ENCODE measurements at places on chromosomes 4 and X.

DNA sequence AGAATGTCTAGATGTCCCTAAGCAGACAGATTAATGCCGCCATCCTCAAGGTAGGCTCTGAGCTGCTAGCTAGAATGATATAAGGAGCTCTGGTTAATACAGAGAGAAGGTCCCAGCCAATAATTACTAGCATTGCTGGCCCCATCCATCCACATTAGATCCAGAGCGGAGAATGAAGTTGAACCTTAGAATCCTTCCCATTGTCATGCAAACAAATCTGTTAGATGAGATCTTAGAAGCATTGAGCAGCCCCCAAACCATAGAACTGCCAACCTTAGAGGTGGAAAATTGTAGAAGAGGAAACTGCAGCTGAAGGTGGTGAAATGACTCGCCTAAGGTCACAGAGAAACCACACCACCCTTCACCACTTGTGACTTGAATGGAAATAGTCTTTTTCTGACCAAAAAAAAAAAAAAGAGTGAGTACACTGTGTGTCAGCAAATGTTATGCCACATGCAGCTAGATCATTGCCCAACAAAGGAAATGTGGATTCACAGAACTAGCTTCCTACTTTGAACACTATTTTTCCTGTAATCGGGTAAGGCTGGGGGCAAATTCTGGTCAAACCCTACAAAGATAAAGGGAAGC lies 162.1 kb downstream of the SMIM20 start:
- DNase-seq = no peak

- DNase-seq = no peak
These were observed 68.5 kb upstream of the MAP9 start for GRCh38 chr4:155445306-155445705.

DNA sequence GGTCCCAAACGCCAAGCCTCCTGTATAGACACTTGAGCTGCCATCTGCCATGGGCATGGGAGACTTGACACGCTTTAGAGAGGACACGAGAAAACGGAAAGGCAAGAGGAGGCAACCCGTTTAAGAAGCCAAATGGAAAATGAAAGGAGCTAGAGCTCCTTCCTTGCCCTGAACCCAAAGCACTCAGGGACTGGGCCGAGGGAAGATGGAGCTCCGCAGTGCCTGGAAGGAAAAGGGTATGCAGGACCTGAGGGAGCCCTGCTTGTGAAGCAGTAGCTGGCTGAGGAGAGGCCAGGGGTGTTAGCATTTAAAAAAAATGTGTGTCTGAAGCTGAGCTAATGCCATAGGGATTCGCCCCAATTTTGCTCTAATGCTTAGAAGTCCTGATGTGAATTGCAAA lies 15.1 kb downstream of the MCF2 start:
- DNase-seq = no peak

GRCh38 chr4:25551605-25552004 lies 104.0 kb upstream of the SLC34A2 start:
- DNase-seq = no peak

- no peak for DNase-seq
These were observed 141.4 kb downstream of the EVC2 start for GRCh38 chr4:5566991-5567390.

DNA sequence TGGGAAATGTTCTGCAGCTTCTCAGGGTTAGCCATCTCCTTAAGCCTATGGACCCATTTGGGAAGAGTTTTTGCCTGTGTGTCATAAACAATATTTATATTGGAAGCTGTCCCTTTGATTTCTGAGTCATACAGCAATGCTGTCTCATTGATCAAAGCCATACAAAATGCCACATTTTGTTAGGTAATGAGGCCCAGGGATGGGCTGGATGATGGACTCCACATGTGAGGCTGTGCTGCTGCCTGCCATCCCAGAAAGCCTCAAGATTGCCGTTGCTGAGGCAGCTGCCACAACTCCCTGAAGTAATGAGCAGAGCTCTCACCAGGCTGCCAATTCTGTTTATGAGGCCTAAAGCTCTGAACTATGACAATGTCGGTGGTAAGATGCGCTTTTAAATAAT lies 12.2 kb upstream of the GJB1 start:
- no peak for DNase-seq

GRCh38 chr4:81951891-81952455 lies 421.8 kb downstream of the HNRNPD start:
- DNase-seq = no peak

DNA sequence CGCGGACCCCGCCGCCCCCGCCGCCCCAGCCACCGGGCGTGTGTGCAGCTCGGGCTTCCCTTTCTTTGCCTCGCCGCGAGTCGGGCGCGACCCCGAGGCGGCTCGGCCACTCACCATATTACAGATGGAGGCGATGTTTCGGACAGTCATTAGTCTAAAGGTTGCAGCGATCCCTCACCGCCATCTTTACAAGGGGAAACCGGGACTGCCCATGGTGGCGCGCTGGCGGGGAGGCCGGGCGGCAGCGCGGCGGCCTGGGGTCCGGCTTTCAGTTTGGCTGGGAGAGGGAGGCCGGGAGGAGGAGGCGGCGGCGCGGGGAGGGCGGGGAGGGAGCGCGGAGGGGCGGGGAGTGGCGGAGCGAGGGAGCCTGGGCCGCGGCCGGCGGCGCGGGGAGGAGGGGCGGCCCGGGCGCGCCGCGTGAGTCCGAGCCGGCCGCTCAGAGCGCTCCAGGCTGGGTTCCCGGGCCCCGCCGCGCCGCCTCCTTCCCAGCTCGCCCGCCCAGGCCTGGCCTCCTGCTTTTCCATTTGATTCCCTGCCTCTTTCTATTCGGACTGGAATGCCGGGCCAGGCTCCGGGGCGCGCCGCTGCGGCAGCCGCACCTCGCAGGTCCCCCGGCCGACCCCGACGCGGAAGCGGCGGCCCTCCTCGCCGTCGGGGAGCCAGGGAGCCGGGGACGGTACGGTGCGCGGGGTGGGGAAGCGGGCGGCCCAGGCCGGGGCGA lies at the start of gene USP46:
TSS of gene USP46 (minus strand) at position 301 of the 721 bp plus-strand sequence. CDS start at position 150, 151 bp downstream.
- DNase-seq = peak; percentile 26

- no peak for DNase-seq
These were observed 4.8 kb upstream of the DUSP9 start for GRCh38 chrX:153642051-153642654.

- no peak for DNase-seq
These were observed 39.6 kb downstream of the DGKK start for GRCh38 chrX:50430917-50431575.

- no peak for DNase-seq
These were observed 49.5 kb downstream of the SHOX start for GRCh38 chrX:680062-680461.

Data from stimulated activated CD8-positive, alpha-beta memory T cell treated with anti-CD3 and anti-CD28 coated beads, Interleukin-12 subunit alpha, Interleukin-12 subunit beta, amount 100 ng/mL, for 1 hour (primary cell).